CD4-positive, alpha-beta T cell treated with Interleukin-2 at 100 ng/mL for 4 hours (primary cell): ENCODE measurements at places on chromosomes 12 and 14.
A peak's percentile ranks its signal among the peaks of the same experiment; 100 is the strongest.

DNA sequence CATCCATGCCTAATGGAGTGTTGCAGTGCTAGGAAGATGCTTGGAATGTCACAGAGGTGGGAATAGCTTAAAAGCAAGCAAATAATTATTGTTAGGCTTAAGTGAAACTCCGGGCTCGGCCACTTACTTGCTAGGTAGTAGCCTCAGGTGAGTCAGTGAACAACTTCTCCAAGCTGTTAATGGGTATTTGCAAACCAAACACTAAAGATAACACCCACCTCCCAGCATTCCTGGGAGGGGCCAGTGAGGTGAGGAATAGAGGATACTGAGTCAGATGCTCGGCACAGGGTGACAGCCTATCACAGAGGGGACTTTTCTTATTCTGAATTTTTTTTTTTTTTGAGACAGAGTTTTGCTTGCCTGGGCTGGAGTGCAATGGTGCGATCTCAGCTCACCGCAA lies 151.2 kb upstream of the RFLNA start:
- DNase-seq = no peak

DNA sequence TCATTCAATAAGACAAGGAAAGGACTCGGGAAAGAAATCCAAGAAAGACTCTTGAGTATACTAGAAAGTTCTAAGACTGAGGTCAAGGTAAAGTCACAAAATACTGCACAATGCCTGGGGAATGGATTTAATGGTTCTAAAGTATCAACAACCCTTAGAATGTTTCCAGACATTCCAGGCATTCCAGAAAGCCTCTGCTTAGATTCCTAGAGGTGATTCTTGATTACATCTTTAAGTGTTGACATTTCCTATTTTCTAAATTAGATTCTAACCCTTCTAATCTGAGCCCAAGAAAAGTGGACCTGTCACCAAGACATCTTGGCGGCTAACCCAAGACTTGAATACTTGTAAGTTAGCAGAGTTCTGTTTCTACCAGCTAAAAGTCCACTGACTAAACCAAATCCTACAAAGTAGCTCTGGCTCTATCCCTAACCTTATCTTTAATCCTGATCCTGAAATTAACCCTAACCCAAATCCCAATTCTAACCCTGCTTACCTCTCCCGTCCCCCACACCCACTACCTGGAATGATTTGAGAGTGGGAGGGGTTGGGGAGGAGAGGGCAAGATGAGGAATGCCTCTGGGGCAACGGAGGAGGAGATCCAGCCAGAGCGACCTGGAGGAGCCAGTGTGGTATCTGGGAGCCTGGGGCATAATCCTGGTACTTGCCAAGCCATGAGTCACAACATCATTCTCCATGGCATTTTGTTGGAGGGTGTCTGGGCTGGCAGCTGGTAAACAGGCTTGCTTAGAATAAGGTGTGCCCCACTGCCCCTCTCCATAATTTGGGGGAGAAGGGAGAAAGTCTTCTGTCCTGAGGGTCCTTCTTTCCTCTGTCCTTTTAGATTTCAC lies 93.4 kb upstream of the HOXC13 start:
- no peak for DNase-seq

DNA sequence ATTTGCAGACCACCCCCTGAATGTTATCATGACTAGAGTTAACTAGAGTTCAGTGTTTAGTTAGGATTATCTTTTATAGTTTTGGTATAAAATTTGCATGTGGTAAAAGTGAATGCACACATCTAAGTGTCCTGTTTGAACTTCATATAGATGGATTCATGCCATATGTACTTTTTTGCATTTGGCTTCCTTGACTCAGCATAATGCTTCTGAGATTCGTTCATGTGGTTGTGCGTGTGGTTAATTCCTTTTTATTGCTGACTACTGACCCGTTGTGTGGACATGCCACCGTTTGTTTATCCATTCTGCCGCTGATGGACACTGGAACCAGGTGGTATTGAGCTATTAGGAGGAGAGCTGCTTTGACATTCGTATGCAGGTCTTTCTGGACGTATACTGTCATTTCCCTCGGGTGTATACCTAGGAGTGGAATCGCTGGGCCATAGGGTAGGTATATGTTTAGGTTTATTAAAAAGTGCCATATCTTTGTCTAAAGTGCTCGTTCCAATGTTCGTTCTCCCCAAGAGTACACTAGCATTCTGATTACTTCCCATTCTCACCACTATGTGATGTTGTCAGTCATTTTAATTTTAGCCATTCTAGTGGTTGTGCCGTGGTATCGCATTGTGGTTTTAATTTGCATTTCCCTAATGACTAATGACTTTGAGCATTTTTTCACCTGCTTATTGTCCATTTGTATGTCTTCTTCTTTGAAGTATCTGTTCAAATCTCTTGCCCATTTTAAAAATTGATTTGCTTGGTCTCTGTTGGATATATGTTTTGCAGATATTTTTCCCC lies 37.7 kb downstream of the RIN3 start:
- DNase-seq = peak; percentile 61

GRCh38 chr14:104138718-104139459 lies 502 bp downstream of the KIF26A start:
- no peak for DNase-seq

DNA sequence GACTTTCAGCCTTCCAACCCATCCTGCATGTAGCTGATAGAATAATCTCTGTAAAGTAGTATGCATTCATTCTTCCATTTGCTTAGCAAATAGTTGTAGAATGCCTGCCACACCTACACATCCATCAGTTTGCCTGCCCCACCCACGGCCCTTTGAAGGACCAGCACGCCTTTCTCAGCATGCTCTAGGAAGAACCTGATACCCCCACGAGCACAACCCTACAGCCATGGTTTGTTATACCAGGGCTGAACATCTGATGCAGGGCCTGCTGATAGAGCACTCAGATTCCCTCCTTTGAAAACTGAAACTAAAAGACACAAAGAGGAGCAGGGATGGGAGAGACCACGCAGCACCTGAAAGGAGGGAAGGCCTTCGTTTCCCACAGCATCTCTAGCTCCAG lies 205.1 kb downstream of the ANO2 start:
- no peak for DNase-seq

DNA sequence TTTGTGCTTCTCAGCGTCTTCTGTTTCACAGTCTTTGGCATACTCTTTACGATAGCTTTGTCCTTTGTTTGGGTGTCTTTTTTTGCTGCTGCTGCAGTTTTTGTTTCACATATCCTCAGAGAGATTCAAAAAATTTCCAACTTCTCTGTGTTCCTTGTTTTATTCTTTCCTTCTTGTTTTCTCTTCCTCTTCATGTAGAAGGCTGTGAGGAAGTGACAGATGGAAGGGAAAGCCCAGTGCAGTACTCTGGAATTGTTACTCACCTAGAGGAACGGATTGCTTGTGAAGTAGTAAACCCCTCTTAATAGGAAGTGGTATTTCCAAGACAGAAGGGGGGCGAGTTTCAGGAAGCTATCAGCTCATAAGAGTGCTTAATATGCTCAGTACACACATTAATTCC lies 1.7 kb downstream of the CREBL2 start:
- peak; percentile 16 for DNase-seq

DNA sequence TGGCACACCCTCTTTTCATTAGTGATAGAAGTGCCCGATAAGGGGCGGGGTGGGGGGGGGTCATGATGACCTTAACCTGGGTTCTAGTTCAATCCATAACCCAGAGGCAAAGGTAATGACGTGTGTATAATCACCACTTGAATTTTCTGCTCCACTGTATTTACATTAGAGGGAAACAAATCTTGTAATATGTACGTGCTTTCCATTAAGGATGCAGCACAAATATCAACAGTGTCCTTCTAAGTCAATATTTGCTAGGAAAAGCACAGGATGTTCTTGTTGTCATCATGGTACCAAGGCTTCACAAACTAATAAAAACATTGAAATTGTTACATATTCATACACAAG lies 121.2 kb upstream of the SLC38A2 start:
- DNase-seq = no peak

DNA sequence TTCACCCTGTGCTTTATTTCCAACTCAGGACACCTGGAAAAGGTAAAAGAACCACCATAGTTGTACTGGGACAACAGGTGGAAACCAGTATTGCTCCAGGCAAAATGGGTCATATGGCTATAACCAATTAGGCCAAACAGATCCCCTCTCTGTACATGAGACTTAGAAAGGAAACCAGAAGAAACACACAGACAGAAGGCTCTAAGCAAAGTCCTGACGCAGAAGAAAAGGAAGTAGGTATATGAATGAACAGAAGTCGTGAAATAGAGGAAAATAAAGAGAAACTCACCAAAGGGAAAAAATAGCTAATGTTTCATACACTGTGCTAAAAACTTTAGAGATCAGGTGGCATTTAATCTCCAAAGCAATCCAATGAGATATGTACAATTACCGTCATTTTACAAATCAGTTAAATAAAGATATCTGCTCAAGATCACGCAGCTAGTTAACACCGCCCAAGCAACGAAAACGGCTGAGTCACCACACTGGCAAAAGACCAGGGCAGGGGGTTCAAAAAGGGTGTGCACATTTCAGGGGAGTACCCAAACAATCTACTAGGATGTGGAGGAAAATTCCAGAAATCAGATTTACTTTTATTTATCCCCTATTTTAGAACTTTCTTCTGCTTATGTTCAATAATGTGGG lies 82.3 kb downstream of the ITPR2 start:
- DNase-seq = no peak

DNA sequence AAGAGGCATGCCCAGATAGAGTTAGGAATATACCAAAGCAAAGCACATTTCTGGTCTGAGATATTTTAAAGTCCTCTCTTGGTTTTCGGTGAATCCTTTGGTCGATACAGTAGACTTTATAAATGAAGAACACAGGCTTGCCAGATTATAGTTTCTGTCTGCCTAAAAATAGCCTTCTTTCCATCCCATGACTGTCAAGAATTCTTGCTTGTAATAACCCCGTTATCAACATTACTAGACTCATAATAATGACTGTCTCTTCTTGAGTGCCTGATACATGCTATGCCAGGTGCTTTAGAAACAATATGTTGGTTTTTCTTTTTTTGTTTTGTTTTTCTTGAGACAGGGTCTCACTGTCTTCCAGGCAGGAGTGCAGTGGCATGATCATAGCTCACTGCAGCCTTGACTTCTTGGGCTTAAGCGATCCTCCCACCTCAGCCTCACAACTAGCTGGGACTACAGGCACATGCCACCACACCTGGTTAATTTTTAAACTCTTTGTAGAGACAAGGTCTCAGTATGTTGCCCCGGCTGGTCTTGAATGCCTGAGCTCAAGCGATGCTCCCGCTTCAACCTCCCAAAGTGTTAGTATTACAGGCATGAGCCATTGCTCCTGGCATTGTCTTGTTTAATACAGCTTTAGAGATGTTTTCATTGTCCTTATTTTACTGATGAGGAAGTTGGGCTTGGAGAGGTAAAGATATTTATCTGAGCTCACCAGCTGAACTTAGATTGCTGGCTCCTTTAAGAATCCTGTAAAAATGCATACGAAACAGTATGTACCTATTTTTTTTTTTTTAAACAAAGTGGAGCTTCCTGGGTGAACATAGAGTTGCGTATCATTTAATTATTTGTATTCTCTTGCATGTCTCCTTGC lies 30.4 kb downstream of the CHST11 start:
- no peak for DNase-seq

DNA sequence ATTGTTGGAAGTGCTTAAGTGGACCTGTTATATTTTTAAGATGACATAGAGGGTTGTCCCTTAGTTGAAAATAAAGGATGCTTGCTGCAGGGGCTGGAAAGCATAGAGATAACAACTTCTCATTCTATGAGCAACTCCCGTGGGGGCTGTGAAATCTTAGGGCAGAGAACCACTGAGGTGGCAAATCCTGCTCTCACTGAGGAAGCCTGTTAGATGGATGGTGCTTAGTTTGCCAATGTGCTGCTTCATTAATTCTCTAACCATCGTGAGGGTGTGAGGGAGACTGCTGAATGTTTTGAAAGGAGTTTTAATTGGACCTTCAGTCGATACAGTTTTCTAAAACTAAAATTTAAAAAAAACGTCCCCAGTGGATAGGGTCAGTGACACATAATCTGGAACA lies 46.5 kb downstream of the PTPRO start:
- no peak for DNase-seq

DNA sequence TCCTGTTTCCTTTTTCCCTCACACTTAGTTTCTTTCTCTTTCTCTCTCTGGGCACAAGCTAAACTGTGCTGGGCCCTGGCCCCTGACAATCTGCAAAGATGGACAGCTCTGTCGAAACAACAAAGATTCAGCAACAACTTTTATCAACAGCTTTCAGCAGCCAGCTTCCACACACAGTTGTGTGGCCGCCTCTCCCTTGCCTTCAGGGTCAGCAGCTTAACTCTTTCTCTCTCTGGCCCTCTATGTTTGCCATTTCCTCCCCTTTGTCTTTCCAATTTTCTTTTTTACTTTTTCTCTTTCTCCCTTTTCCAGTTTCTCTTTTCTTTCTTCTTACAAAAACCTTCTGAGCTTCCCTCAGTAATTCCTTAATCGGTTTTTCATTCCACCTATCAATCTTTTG lies 43.3 kb downstream of the IQSEC3 start:
- DNase-seq = no peak

DNA sequence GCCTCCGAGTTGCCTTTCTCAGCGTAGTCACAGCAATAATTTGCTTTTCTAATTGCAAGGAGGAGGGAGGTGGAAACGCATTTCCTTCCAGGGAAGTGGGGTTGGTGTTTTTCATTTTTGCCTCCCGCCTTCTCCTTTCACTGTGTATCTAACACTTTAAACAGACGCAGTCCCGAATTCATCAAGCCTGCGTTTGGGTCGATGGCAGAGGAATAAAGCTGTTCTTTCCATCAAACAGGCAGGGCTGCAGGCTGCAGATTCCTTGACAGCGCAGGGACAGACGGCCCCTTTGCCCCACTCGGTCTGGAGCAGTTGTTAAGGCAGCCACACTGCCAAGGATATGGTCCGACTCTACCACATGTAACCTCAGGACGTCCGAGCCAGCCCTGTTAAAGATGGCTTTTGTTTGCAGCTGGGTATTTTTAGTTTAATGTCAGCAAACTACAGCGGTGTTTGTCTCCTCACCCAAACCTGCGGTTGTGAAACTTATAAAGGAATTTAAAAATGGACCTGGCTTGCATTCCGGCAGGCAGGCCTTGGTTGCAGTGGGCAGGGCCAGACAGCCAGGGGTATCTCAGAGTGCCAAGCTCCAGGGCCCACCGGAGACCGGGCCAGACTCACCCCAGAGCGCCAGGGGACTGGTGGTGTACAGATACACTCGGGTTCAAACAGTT lies 2.1 kb downstream of the CHST11 start:
- no peak for DNase-seq

GRCh38 chr14:55303691-55304145 lies 32.5 kb downstream of the FBXO34 start:
- no peak for DNase-seq

DNA sequence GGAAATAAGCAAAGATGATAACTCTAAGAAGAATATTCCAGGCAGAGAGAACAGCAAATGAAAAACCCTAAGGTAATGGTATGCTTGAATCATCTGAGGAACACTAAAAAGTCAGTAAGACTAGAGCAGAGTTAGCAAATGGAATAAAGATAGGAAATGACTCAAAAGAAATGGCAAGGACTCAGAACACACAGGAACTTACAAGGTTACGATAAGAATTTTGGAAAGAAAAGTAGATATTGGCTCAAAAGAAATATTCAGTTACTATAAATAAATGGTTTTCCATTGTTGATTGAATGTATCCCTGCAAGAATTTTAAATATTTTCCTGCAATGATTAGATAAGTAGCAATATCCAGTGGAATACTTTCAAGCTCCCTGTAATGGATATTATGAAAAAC lies 705.8 kb downstream of the C12orf50 start:
- DNase-seq = no peak
